Heart right ventricle (tissue), 16 donors: ENCODE measurements at places on chromosomes 2 and 18. TPM values are rescaled to one million over a fixed set of nuclear protein-coding genes. Genes with fewer than 3 reads are reported as not detected.

CPO gene
- 0.35 TPM for total RNA-seq

CFC1 gene
- total RNA-seq: not detected

STPG4 gene
- not detected for total RNA-seq

CD226 gene
- 1.7 TPM for total RNA-seq

CRACDL gene
- total RNA-seq: 2.3 TPM

GALNT5 gene
- total RNA-seq: 0.23 TPM

DES gene
- 15,862 TPM for total RNA-seq

ZBTB7C gene
- 1.6 TPM for total RNA-seq

ABCG8 gene
- total RNA-seq: not detected

IL1RN gene
- 9.2 TPM for total RNA-seq

FAM110C gene
- 2.0 TPM for total RNA-seq

FN1 gene
- 108 TPM for total RNA-seq

TUBA4B gene
- total RNA-seq: not detected

COL5A2 gene
- total RNA-seq: 7.0 TPM

ST6GAL2 gene
- 0.12 TPM for total RNA-seq

EIPR1 gene
- total RNA-seq: 13.1 TPM

INPP1 gene
- total RNA-seq: 11.5 TPM

PCARE gene
- 0.36 TPM for total RNA-seq

ZRANB3 gene
- 3.4 TPM for total RNA-seq

DUSP2 gene
- 0.61 TPM for total RNA-seq

DCTN1 gene
- 227 TPM for total RNA-seq
